ENCODE measurements at places on chromosomes 2 and 18.
A peak's percentile ranks its signal among the peaks of the same experiment; 100 is the strongest.

- no peak for DNase-seq
These were observed 17.9 kb downstream of the SDC1 start for GRCh38 chr2:20207051-20207450.

DNA sequence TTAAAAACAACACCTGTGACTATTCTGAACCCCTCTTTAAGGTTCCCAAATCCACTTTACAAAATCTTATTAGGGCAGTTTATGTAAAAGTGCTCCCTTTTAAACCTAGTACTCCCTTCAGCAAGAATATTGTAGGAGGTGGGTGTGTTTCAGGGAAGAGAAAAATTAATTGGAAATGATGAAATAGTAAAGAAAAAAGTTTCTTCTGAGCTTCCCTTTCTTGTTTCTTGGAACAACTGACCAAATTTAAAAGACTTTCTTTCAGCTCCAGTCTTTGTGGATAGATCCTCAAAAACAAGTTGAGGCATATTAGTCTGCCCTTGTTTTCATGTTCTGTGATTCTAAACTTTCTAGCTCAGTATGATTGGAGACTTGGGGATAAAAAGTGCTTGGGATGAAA is 3.0 kb downstream of the VWA3B start:
- DNase-seq: no peak

- DNase-seq: no peak
These were observed 1.2 kb upstream of the UGT1A5 start for GRCh38 chr2:233711312-233712008.

DNA sequence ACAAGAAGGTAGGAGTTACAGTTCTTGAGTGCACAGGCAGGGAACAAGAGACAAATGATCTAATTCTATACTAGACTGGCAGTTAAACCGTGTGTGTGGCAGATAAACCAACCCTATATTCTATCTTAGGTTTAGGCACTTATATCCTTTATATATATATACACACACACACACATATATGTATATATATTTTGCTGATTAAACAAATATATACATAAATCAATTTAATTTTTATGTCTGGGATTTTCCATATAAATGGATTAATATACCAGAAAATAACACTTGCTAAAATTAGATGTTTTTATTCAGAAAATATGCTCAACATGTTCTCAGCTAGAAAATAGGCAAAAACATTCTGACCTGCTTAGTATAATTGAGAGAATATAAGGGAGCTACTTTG is 887.9 kb upstream of the KLHL29 start:
- DNase-seq: no peak

- DNase-seq: peak; percentile 75
These were observed 244.1 kb upstream of the TNP1 start for GRCh38 chr2:217103752-217104545.

GRCh38 chr2:236052926-236053821 is 115.0 kb downstream of the GBX2 start:
- DNase-seq: no peak

DNA sequence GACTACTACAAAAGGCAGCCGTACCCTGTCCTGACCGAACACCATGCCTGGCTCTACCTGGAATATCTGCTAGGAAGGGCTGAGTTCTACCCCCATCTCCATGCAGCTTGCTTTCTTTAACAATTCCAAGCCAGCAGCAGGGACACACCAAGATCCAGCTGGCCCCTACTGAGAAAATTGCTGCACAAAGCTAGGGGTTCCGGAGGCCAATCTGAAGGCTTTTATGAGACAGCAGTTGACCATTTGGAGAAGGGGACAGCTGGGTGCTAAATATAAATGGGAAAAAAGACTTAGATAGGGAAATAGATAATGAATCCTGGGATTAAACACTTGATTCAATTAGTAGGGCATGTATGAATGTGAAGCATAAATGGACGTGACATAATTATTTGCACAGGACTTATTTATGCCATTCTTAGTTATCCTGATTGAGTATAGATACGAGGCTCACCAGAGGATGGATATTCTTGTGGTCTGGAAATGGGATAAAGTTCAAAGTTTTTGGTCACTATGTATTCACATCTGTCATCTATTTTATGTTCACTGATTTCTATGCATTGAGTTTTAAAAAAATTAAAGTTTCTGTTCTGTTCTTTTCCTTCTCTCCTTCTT is 204.0 kb downstream of the ZNF521 start:
- DNase-seq: no peak

DNA sequence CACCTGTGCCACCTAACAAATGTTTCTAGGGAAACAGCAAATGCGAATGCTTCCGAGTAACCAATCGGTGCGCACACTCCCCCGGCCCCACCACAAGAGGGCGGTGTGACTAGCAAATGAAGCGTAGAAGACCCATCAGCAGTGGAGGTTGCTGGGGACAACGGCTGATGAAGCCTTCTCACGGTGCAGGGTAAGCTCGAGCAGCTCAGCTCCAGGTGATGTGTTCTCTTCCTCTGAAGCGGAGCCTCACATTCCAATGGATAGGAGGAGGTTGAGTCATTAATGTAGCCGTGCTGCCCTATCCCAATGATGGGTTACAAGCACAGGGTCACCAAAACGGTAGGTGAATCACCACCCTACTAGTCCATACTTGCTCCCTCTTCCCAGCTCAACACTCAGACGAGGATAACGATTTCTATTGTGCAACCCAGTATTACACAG is 127.6 kb upstream of the TWIST2 start:
- no peak for DNase-seq

DNA sequence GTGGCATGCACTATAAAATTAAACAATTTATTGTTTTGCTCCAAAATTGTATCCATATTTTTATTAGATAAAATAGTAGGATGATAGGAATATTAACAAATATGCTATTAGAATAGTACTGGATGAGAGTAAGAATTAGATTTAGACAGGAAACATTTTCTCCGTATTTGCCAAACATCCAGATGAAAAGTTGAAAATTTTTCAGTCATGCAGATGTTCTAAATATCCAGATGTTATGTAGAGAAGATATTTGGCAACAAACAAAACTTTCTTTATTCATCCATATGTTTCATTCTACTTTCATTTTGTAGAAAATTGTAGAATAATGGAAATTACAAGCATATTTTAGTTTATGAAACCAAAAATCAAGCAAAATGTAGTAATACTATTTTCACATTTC is 45.2 kb upstream of the NEUROD1 start:
- DNase-seq: no peak

Data from AG04449 (cell line).